ENCODE measurements at places on chromosomes 3 and 15.

- DNase-seq, result no peak
Measured at GRCh38 chr3:118181274-118181673, 853.4 kb downstream of the IGSF11 start.

GRCh38 chr15:94175420-94175819 lies 55.9 kb upstream of the MCTP2 start:
- DNase-seq, result no peak

- no peak for DNase-seq
Measured at GRCh38 chr15:90022345-90022744, 21.2 kb downstream of the ZNF710 start.

GRCh38 chr3:123533554-123534159 lies 51.2 kb downstream of the HACD2 start:
- no peak for DNase-seq

GRCh38 chr15:85963262-85963760 lies 116.4 kb upstream of the AGBL1 start:
- DNase-seq, result no peak

- DNase-seq, result no peak
Measured at GRCh38 chr3:161317077-161317476, 54.2 kb downstream of the SPTSSB start.

- no peak for DNase-seq
Measured at GRCh38 chr15:90059208-90059985, 42.9 kb downstream of the IDH2 start.

DNA sequence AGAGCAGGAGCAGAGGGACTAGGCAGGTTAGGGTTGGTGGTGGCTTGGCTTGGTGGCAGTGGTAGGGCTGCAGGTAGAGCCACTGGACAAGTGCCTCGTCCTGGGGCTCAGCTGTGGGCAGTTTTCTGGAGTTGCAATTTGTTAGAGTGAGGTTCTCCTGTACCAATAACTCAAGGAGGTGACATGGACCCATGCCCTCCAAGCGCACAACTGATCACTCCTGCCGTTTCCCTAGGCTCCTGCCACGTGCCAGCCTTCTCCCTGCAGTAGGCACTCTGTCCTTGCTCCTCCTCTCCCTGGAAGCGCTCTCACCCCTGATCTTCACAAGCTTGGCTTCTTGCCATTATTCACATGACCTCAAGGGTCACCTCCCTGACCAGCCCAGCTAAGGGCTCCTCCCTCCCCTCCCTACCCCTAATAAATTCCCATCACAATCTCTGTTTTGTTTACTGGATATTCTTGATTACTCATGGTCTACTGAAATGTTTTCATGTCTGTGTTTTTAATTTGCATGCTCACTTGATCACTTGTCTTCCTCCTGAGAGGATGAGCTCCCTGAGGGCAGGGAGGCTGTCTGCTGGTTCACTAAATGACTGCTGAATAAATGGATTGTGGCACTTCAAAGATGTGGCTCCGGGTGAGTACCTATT lies 3.3 kb downstream of the WNT7A start:
- DNase-seq, result no peak

DNA sequence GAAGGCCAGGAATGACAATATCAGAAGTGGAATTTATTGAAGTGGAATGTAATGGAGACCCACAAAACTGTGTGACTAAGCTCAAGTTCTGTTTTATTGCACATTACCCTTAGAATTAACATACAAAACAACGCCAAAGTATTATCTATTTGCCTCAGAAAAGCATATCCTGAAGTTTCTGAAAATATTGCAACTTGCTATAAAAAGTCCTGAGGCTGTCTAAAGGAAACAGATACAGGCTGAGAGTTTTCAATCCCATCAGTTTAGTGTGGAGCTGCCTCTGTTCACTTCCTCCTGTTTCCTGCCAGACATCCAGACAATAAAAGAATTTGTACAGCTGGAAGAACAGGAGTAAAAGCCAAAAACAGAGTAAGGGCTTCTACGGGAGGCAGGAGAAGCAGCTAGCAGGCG lies 108.8 kb downstream of the FBN1 start:
- peak; percentile 68 for DNase-seq

- peak; percentile 51 for DNase-seq
Measured at GRCh38 chr3:120198305-120198878, 86.6 kb downstream of the GPR156 start.

- no peak for DNase-seq
Measured at GRCh38 chr15:47485419-47485818, 231.9 kb upstream of the SEMA6D start.

- DNase-seq, result peak; percentile 81
Measured at GRCh38 chr15:61037031-61037430, 192.1 kb downstream of the RORA start.

- no peak for DNase-seq
Measured at GRCh38 chr3:72212396-72212795, 427.4 kb upstream of the PROK2 start.

- DNase-seq, result peak; percentile 80
Measured at GRCh38 chr3:197466586-197467399, 89.0 kb downstream of the BDH1 start.

DNA sequence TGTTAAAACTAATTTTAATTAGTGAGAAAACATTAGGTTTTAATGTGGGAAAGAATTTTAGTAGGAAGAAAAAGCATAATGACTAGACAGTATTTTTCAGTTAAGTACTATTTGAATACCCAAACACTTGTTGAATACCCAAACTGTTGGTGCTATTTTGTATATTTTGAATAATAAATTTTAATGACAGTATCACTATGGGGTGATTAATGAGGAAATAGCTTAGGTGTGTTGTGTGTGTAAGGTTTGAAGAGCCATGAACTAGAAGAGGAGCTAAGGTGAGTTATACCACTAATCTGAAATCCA lies 4.7 kb upstream of the EBLN2 start:
- DNase-seq, result no peak

DNA sequence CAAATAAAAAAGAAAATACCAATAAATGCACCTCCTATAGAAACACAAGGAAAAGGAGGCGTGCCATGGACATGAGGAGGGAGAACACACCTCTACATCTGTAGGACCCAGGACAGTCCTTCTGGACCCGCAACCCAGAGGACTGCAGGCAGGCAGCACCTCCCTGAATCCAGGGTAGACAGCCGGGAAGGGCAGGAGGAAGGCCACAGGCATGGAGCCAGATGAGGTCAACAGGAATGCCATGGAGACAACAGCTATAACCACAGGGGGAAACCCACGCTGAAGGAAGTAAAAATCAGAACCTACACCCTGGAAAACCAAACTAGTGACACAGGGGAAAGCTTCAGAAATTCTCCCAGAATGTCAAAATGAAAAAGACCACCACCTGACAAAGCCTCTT lies 248.8 kb upstream of the NSMCE3 start:
- DNase-seq, result peak; percentile 6

GRCh38 chr3:129311054-129311902 lies 32.6 kb downstream of the HMCES start:
- no peak for DNase-seq

GRCh38 chr3:152836269-152836668 lies 1.3 kb downstream of the P2RY1 start:
- no peak for DNase-seq

DNA sequence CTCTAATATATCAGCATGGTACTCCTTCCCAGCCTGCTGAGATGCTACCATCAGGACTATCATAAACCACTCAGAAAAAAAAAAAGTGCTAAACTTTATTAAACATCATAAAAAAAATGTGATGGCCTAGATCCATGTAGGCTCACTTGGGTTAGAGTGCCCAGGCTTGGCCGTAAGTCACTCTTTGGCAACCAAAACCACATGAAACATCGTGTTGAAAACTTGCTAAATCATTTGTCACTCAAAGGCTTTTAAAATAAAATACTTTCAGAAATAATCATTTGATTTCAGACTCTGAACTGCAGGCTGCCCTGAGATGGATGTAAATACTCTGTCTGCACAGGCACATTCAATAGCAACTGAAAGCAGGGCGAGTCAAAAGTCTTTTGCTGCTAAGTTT lies 78.4 kb upstream of the WNT5A start:
- DNase-seq, result no peak

DNA sequence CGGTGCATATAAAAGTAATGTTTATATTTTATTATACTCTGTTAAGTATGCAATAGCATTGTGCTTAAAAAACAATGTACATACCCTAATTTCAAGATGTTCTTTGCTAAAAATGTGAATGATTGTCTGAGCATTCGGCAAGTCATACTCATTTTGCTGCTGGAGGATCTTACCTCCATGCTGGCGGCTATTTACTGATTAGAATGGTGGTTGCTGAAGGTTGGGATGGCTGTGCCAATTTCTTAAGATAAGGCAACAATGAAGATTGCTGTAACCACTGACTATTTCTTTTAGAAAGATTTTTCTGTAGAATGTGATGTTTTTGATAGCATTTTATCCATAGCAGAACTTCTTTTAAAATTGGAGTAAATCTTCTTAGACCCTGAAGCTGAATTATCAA lies 932.7 kb downstream of the ZPLD1 start:
- DNase-seq, result no peak

- peak; percentile 96 for DNase-seq
Measured at GRCh38 chr15:73633991-73634495, 854 bp upstream of the NPTN start.

GRCh38 chr3:143421556-143421955 lies 302.0 kb downstream of the CHST2 start:
- DNase-seq, result no peak

DNA sequence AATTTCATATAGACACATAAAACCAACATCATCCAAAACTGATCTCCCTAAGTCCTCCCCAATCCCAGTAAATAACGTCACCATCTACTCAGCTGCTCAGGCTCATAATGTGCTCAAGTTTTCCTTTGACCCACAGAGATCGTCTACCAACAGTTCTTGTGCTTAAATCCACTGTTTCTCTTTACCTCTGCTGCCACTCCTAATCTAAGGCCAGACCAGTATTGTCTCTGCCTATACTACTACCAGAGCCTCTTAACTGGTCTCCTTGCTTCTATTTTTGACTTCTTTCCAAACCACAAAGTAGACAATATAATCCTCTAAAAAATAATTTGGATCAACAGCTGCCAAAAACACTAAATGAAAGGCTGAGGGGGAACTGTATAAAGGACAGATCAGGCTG lies 65.3 kb downstream of the CLASP2 start:
- DNase-seq, result no peak

DNA sequence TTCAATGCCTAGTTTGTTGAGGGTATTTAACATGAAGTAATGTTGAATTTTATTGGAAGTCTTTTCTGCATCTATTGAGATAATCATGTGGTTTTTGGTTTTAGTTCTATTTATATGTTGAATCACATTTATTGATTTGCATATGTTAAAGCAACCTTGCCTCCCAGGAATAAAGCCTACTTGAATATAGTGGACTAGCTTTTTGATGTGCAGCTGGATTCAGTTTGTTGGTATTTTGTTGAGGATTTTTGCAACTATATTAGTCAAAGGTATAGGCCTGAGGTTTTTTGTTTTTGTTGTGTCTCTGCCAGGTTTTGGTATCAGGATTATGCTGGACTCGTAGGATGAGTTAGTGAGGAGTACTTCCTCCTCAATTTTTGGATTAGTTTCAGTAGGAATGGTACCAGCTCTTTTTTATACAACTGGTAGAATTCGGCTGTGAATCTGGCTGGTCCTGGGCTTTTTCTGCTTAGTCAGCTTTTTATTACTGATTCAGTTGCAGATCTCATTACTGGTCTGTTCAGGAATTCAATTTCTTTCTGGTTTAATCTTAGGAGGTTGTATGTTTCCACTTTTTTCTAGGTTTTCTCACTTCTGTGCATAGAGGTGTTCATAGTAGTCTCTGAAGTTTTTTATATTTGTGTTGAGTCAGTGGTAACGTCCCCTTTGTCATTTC lies 209.8 kb upstream of the RBMS3 start:
- DNase-seq, result no peak

- DNase-seq, result no peak
Measured at GRCh38 chr15:88221836-88222235, 34.7 kb downstream of the NTRK3 start.

- DNase-seq, result no peak
Measured at GRCh38 chr3:28104896-28105534, 136.4 kb upstream of the CMC1 start.

DNA sequence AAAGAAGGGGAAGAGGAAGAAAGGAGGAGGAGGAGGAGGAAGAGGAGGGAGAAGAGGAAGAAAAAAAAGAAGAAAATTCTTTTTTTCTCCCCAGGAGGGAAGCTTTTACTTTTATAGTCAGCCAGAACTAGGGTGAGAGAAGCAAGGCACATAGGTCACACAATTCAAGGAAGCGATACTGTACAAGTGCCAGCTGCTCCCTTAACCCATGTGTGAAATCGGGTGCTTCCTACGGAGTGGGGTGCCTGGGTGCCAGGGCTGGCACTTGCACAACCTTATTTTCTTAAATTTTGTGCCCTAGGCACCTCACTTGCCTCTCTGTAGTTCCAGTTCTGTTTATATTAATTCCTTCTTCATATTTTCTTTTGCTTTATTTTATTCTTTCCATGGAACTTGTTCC lies 150.4 kb downstream of the LIPC start:
- DNase-seq, result no peak

DNA sequence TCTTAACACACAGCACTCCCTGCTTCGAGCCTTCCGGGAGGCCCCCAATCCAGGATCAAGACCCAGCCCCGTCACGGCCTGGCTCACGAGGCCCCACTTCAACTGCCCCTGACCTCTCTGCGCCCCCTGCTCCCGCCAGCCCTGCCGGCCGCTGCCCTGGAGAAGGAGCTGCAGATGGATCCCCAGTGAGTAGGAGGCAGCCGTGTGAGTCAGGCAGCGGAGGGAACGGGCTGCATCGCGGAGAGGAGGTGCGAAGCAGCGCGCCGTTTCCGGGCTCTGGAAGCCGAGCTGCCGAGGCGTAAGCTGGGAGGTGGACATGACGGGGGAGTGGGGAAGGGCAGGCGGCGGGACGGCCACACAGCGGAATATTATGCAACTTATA lies 133.4 kb downstream of the TPRA1 start:
- peak; percentile 51 for DNase-seq

DNA sequence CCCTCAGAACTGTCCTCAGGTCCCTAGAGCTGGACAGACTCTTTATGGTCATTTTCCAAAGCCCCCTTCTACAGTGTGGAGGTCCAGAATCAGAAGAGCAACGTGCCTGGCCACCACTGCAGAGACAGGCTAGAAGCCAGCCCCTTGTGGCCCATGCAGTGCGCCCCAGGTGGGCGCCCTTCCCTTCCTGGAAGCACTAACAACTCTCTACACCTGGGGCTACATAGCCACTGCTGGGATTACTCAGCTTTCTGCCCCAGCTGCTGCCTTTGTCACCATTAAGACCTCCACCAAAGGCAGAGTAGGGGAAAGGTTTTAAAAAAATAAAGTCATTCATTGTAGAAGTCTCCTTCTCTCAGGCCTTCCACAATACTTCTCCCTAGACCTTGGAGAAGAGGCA lies 2.3 kb downstream of the RASGRP1 start:
- no peak for DNase-seq

DNA sequence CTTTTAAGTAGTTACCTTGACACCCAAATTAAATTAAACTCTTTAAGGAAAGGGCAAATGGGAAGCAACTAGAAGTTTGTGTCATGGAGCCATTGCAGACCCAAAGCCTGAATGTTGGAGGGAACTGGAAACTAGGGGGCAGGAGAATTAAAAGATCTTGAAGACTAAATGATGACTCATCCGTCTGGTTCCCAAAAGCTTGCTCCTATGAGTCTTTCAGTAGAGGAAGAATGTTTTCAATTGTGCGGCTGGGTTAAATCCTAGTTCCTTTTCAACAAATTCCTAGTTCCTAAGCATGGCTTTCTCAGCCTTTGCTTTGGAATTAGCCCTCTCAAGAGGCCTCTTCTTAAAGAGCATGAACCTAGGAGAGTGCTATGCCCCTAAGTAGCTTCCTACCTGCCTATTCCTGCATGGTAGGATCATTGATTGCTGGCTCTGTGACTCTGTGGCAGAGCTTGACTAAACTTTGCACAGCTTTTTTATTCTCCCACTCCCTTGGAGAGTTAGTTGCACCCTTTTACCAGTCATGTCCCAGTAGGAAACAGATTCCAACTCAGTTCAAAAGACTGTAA lies 17.7 kb downstream of the CLEC3B start:
- DNase-seq, result peak; percentile 93

Data from fibroblast of skin of scalp (primary cell).